ENCODE measurements at places on chromosomes 4 and X.

GRCh38 chr4:54227256-54228055, 1.6 kb upstream of the PDGFRA start:
- no peak for DNase-seq

DNA sequence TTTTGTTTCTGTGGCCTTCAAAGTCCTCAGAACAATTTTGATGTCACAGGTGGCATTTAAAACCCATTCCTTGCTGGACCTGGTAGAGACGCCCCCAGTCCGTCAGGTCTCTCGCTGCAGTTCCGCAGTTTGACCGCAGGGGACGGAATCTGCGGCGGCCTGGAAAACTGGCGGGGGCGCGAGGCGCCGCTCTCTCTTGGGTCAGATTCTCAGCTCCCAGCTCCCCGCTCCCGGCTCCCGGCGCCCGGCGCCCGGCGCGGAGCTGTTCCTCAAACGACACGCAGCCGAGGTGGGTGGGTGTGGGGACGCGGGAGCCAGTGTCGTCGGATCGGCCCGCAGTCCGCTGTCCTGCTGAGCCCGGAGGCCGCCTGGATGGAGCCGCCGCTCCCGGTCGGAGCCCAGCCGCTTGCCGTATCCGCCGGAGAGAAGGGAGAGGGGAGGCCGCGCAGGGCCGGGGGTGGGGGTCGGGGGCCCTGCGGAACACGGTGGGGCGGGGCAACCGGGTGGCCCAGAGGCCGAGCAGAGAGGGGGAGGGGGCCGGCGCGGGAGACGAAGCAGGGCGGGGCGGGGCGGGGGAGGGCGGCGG, at the start of gene OCRL:
Gene OCRL (plus strand): TSS at position 192 of the 586 bp plus-strand sequence. CDS start 181 bp downstream, at position 373.
- no peak for DNase-seq

DNA sequence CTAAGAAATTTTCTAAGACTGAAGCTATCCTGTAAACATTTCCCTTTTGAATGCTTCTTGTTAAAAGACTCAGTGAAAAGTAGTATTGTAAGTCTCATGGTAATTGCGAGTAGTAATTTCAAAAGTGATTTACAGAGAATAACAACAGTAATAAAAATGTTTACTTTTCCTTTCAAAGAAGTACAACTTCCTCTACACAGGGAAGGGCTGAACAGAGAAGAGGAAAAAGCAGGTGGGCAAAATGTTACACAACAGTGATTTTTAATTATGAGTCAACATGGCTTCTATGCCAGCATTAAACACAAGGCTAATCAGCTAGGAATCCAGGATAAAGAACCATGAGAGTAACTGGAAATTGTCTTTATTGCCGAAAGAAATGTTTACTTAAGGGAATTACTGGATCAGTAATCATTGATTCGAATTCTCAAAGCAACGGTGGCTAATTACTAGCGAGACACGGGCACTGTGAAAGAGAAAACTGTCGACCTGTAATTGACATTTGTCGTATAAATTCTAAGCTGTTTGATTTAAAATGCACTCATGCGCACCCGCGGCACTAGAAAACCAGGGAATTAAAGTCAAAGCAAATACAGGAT, 15.4 kb downstream of the UTP3 start:
- no peak for DNase-seq

- no peak for DNase-seq
Measured at GRCh38 chrX:32293962-32294700, 917.2 kb downstream of the DMD start.

DNA sequence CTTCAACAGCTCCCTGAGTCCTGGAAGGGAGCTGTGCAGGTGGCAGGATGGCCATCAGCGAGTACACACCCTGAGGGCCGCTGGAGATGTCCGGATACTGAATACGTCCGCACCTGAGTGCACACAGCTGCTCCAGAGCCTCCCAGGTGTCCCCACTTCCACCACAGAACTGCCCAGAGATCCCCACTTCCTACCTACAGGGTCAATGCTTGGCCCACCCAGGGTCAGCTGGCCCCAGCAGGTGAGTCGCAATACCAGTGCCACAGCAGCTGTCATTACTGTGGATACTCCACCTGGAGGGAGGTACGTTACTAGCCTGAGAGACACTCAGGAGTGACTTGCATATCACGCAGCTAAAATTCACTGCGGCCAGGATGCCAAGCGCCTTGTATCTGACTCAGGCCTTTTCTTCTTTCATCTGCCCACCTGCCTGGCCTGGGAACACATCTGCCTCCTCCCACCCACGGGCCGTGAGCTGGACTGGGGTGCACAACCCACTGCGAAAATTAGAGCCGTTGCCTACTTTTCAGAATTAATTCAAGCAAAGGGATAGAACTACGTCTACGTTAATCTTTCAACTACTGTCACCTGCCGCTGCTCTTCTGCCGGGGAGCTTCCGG, 9.4 kb downstream of the C4orf50 start:
- DNase-seq, result no peak

GRCh38 chrX:20347481-20347880, 80.8 kb upstream of the RPS6KA3 start:
- no peak for DNase-seq

GRCh38 chr4:15368856-15369255, 59.0 kb upstream of the C1QTNF7 start:
- no peak for DNase-seq

GRCh38 chr4:112418092-112418491, 97.9 kb downstream of the NEUROG2 start:
- DNase-seq, result no peak

- no peak for DNase-seq
Measured at GRCh38 chrX:54063361-54063760, 19.1 kb upstream of the PHF8 start.

DNA sequence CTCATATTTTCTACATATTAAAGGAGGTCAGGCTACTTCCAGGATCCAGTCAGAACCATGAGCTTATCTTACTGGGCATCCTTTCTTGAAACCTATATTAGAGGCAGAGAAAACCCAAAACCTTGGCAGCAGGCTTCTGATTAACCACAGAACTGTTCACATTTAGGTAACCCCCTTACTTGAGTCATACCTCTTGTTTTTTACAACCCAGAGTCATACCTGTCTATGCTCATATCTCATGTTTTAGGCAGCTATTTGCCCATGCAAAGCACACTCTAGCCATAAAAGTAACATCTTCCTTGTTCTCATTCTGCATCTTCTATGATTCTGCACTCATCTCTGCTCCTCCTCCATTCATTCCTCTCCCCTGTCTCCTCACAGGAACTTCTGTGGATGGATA, 138.0 kb upstream of the SMIM31 start:
- no peak for DNase-seq

DNA sequence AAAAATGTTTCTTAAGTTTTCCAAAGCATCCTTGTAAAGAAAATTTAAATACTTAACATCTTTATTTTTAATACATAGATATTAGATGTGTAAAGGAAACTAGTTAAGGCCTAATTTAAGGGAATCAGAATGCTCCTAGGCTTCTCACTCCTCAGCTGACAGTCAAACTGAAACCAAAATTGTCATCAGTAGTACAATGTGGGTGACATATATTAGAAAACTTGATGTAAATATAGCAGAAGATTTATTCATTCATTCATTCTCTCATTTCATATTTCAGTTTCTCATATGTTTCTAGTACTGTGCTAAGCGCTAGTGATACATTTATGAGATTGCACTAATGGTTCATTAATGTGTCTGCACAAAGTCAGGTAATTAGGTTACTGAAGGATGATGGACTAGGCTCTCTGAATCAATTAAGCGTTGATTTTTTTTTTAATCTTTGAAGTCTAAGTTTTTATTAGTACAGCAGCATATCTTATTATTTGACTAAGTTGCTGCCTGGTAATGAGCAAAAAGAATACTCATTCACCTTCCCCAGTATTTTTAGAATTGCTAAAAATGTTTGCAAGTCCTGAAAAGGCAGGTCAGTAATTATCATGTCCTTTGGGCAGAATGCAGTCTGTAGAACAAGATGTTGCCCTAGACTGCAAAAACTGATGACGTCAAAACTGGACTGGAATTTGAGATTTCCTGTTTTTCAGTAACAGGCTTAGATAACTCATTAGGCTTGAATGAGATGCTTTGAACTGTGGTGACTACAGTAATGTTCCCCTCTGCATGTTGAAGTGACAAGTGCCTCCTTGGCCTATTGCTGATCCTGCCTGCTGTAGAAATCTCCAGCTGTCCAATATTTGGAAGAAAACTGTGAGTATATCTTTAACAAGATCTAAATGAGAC, 128.7 kb downstream of the ARHGAP24 start:
- DNase-seq, result no peak

GRCh38 chr4:162485486-162485885, 321.7 kb upstream of the FSTL5 start:
- DNase-seq, result no peak

- no peak for DNase-seq
Measured at GRCh38 chr4:119286377-119287002, 35.4 kb downstream of the FABP2 start.

- DNase-seq, result no peak
Measured at GRCh38 chr4:55386073-55386472, 9.7 kb upstream of the TMEM165 start.

DNA sequence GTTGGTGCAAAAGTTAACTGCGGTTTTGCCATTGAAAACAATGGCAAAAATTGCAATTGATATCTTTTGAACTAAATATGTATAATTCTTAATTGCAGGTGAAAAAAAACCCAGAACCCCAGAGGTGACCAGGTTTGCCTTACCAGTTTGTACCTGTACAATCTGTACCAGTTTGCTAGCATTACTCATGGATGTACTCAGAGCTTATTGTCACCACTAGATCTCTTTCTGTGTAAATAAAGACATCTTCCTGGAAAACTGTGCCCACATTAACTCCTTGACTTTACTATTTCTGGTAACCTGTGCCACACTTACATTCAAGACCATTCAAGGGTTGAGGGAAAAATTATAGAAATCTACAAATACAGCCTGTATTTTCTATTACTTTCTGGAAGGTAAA, 139.7 kb downstream of the ELOVL6 start:
- DNase-seq, result no peak

DNA sequence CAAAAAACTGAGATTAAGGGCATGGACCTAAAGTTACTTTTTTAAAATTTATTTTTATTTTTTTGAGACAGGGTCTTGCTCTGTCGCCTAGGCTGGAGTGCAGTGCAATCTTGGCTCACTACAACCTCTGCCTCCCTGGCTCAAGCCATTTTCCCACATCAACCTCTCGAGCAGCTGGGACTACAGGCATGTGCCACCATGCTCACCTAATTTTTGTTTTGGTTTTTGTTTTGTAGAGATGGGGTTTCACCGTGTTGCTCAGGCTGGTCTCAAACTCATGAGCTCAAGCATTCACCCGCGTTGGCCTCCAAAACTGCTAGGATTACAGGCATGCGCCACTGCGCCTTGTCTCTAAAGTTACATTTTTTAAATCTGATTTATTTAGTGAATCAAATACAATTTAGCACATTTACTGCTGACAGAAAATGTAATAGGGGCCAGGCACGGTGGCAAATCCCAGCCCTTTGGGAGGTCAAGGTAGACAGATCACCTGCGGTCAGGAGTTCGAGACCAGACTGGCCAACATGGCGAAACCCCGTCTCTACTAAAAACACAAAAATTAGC, 38.3 kb downstream of the GUCY1A1 start:
- no peak for DNase-seq

DNA sequence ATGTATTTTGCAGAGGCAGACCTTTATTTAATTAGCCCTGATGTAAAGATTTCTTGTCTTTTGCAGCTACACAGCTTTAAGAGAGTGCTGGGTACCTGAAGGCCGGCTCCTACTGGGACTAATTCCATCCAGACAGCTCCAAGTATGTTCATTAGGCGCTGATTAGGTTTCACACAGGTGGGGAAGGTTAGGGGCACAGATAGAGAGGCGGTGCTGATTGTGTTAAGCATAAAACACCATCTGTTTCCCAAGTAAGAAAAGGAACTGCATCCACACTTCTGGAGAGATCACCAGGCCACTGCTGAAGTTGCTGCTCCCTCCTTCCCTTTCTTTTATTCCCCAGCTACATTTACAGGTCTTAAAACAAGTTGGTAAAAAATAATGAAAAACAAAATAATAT, 349.5 kb downstream of the ZIC3 start:
- DNase-seq, result no peak

- DNase-seq, result no peak
Measured at GRCh38 chr4:16344853-16345252, 118.6 kb upstream of the TAPT1 start.

GRCh38 chrX:152915541-152916241, 17.8 kb downstream of the ZNF185 start:
- no peak for DNase-seq

DNA sequence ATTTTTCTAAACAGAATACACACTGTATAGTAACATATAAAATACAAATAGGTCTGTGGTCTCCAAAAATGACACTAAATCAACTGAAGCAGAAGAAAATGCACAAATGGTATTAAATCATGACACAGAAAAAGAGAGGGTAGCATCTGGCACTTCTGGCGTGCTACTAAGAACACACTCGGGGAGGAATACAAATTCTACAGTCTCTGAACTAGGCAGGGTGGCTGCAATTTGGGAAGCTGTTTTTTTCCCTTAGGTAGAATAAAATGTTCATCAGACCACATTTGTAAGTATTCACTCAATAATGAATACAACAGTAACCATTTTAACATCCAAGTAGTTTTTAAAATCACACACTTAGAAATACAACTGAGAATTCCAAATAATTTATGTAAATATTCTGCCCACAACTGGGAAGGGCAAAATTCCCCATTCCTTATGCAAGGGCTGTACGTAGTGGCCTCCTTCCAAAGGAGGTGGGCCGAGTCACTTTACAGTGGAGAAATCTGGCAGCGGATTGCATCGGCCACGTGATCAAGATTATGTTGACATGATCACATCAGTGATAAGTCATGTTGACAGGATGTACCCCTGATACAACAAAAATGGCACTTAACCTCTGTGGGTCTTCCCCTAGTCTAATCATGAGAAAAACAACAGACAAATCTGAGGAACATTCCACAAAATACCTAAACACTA, 101.1 kb downstream of the TSPAN5 start:
- DNase-seq, result no peak

DNA sequence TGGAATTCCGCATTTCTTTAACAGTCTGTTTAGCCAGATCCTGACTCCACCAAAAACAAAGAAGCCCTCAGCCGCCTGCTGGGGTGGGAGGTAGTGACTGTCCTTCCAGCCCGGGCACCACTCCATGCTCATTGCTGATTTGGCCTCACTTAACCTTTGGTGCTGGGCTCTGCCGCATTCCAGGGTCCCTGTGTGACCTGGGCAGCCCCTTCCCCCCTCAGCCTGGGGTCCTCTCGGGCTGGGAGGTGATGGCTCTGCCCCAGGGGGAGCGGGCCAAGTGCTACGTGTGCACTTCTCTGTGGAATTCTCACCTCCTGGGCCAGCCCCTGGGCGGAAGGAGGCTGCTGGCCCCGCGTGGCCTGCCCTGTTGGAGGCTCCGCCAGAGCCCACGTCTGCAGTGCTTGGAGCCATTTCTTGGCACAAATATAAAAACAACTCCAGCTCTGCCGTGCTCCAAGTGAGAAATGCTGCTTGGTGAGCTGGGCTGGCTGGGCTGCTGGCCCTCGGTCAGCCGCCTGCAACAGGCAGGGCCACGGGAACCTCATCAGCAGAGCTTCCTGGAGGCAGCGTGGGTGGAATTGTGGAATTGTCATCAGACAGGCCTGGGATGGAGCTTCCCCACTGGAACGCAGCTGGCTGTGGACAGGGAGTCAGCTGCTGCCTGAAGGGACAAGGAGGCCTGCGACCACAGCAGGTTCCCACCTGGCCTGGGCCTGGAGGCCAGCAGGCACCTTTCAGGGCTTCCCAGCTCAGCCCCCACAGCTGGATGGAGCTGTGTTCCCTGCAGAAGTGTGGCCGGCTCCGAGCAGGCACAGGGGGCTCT, 66.0 kb downstream of the TRMT44 start:
- DNase-seq, result no peak
